ENCODE measurements at places on chromosomes 2 and 18. TPM values are rescaled to one million over a fixed set of nuclear protein-coding genes. Genes with fewer than 3 reads are reported as not detected.

DLX2 gene
- not detected for total RNA-seq

KIF5C gene
- total RNA-seq: under 0.01 TPM

C2orf80 gene
- not detected for total RNA-seq

ARHGAP15 gene
- total RNA-seq: under 0.01 TPM

GPR55 gene
- not detected for total RNA-seq

ANKRD53 gene
- 0.13 TPM for total RNA-seq

LIPG gene
- 1.3 TPM for total RNA-seq

BCL11A gene
- 0.64 TPM for total RNA-seq

NEU2 gene
- not detected for total RNA-seq

DCDC2C gene
- 0.13 TPM for total RNA-seq

INHA gene
- not detected for total RNA-seq
